ENCODE measurements at places on chromosomes 4 and X.

DNA sequence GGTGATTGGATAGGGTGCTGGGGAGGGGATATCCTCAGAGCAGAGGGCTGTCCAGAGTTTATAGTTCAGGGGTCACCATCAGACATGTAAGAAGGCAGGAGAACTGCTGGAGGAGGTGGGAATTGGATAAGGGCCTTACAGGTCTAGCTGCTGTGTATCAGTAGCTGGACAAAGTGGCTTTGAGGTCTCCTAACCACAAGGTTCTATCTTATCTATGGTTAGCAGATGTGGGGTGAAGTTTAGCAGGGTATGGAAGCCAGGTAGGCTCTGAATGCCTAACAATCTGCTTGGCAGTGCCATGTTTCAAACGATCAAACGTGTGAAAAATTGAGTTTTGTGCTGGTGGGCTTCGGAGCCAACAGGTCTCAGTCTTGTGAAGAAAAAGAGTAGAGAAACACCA, 32.1 kb upstream of the MAGEA8 start:
- DNase-seq: no peak

GRCh38 chr4:7151668-7152227, 40.6 kb upstream of the SORCS2 start:
- DNase-seq: no peak

DNA sequence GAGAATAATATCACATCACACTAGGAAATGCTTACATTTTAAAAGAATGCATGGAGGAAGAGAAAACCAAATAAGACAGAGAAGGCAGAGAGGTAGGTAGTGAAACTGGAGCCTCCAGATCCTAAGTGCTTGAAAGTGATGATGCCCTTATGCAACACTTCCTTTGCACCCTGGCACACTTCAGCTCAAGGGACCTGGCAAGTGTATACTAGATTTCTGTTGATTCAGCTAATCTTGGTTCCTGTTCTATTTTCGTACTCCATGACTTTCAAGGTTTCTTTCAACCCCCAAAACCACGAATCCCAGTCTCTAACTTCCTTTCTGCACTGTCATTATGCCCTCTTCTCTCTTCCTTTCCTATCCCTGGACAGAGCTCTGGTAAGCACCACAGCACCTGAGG, 36.9 kb upstream of the SH3KBP1 start:
- no peak for DNase-seq

GRCh38 chrX:70422851-70423341, at the start of gene GDPD2:
Gene GDPD2 (plus strand): TSS chrX:70423314. CDS start chrX:70424985, 1,671 bp downstream.
- no peak for DNase-seq
